ENCODE measurements at places on chromosomes 3 and 15. TPM values are rescaled to one million over a fixed set of nuclear protein-coding genes. Genes with fewer than 3 reads are reported as not detected.

The OXTR gene
- under 0.01 TPM for total RNA-seq

The SLC6A1 gene
- not detected for total RNA-seq

The BCL2A1 gene
- total RNA-seq, result 2.3 TPM

The C2CD4B gene
- 65.3 TPM for total RNA-seq

The NUDT16 gene
- total RNA-seq, result 24.0 TPM

The THRB gene
- not detected for total RNA-seq

The MUSTN1 gene
- not detected for total RNA-seq

The MBD4 gene
- 22.6 TPM for total RNA-seq

The CPEB1 gene
- total RNA-seq, result not detected

The HCN4 gene
- not detected for total RNA-seq

The NRG4 gene
- not detected for total RNA-seq

The NR2E3 gene
- total RNA-seq, result 0.15 TPM

The GHRL gene
- not detected for total RNA-seq

The C3orf33 gene
- total RNA-seq, result 2.3 TPM

The XCR1 gene
- total RNA-seq, result not detected

The CPNE9 gene
- not detected for total RNA-seq

The GUCA1C gene
- not detected for total RNA-seq

The SLC51B gene
- total RNA-seq, result not detected

The MYRIP gene
- 1.3 TPM for total RNA-seq

The GOLGA6L4 gene
- 0.97 TPM for total RNA-seq

The NRROS gene
- 3.2 TPM for total RNA-seq

The ARHGEF26 gene
- 0.97 TPM for total RNA-seq

The EXD1 gene
- total RNA-seq, result not detected

The IL12A gene
- 6.4 TPM for total RNA-seq

The TUSC7 gene
- under 0.01 TPM for total RNA-seq

The LMOD3 gene
- total RNA-seq, result under 0.01 TPM

The ADGRG7 gene
- not detected for total RNA-seq

Data from epithelial cell of umbilical artery (primary cell).